ENCODE measurements at places on chromosomes 12 and 14.

DNA sequence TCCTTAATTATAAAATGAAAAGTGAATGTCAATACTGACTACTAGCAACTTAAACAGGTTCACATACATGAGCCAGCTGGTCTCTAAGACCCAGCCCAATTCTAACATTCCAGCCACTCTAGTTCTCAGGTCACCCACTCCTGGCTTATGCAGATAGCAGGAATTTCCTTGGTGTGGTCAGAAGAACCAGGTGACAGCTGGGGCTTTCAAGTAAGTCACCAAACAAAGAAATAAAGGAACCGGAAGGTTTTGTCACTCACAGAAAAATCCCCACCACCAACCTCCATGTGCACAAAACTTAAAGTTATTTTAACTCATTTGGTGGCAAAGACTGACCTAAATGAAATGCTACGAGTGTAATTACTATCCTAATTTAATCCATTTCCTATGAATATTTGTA lies 129.6 kb upstream of the CDKN3 start:
- no peak for DNase-seq

GRCh38 chr14:75252254-75252837 lies 26.3 kb upstream of the FOS start:
- DNase-seq, result no peak

DNA sequence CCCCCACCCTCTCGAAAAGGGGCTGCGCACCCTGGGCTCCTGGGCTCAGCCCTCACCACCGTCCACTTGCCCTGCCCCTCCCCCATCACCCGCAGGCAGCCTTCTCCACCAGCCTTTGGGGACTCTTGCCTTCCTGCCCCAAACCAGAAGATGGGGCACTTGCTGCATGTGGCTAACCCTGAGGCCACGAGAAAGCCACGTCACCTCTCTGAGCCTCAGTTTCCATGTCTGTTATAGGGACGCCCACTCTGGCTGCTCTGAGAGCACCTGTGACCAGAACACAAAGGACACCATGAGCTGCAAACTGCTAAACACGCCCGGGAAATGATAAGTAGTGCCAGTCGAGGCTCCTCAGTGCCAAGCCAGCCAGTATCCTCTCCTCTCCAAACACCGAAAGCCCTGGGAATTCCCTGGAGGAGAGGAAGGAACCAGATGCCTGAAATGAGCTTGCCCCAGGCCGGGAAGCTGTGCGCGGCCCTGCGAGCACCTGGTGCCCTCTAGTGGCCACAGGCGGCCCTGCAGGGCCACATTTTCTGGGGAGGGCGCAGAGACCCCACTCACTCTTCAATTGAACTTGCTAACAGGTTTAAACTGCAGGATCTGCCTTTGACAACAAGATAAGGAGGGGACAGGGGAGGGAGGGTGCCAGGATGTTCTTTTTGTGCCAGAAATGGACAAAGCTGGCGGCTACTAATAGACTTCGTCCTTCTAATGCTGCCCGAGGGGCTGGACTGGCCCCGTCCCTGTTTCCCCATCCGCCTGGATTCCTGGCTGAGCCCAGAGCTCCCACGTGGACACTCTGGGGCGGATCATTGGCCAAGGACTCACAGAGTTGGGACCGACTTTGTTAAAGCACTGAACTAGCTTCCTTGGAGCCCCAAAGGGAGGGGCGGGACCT lies 10.2 kb upstream of the SERPINA9 start:
- DNase-seq, result no peak

- no peak for DNase-seq
These were observed 158.8 kb upstream of the PRMT8 start for GRCh38 chr12:3332188-3332587.

DNA sequence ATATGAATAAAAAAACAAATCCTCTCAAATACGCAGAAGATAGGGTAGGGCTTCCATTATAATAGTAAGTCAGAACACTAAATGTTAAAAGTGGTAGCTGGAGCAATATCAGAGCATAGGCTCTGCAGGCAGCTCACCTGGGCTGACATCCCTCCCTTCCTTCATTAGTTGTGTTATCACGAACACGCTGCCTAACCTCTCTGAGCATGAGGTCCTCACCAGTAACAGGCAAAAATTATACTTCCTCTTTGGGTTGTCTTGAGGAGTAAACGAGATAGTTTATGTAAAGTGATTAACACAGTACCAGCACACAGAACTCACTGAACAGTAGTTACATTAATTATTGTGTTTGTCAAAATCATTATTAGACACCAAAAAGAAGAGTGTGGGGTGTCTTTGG lies 154.3 kb downstream of the STXBP6 start:
- DNase-seq, result no peak

DNA sequence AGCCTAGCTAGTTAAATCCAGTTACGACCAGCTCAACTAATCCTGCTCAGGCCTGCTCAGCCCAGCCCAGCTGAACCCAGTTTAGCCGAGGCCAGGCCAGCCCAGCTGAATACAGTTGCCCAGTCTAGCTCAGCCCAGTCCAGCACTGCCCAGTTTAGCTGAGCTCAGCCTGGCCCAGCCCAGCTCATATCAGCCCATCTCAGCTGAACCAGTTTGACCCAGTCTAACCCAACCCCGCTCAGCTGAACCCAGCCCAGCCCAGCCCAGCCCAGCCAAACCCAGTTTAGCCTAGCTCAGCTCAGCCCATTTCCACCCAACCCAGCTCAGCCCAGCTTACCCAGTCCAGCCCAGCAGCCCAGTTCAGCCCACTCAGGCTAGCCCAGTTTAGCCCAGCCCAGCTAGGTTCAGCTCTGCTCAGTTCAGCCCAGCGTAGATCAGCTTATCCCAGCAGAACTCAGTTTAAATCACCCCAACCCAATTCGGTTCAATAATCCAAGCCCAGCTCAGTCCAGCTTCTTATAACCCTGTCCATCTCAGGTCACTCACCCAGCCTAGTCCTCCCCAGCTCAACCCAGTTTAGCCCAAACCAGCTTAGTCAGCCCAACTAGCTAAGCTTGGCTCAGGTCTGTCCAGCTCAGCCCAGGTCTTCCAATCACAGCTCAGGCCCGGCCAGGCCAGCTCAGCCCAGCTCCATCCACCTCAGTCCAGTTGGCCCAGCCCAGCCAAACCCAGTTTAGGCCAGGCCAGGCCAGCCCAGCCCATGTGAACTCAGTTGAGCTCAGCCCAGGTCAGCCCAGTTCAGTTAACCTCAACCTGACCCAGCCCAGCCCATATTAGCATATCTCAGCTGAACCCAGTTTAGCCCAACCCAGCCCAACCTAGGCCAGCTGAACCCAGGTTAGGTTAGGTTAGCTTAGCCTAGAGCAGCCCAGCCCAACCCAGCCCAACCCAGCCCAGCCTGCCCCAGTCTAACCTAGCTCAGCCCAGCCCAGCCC lies 76.7 kb downstream of the TMEM121 start:
- no peak for DNase-seq

DNA sequence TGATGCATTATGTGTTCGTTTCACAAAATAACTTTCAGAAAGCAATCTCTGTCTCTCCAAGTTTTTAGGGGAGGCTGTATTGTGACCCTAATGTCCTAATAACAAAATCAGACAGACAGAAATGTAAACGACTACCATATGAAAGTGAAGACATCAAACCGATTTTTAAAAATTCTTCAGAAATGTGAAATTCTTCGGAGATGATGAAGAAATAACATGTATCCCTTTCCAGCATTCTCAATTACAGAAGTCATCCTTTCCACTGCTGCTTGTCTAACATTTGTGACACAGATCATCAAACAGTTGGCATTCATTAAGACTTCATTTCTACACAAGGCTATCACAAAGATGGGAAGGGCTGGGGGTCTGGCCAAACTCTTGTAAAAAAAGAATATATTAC lies 41.0 kb downstream of the DMAC2L start:
- no peak for DNase-seq

DNA sequence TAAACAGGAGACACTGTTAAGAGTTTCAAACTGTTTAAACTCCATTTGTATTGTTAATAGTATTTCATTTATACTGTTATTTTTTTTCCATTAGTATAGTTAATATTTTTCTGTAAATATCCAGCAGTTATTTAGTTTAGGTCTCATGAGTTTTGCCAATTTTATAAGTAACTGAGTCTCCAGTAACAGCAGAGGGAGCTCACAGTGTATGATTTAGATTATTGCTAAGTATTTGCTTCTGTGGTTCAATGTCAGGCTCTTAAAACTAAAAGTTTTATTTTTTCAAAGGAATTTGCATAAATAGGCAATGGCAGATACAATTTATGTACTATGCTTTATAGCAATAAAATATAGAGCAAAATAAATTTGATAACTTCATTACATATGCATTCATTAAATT lies 209.7 kb downstream of the ATXN7L3B start:
- DNase-seq, result no peak

- DNase-seq, result no peak
These were observed 77.3 kb downstream of the NOS1 start for GRCh38 chr12:117284140-117284539.

GRCh38 chr14:97187916-97188315 lies 390.7 kb downstream of the VRK1 start:
- DNase-seq, result no peak

GRCh38 chr12:57452937-57453509 lies 2.1 kb upstream of the INHBE start:
- DNase-seq, result peak; percentile 50

- no peak for DNase-seq
These were observed 70.7 kb downstream of the RASSF8 start for GRCh38 chr12:26028953-26029735.

GRCh38 chr12:11621797-11622423 lies 27.6 kb upstream of the ETV6 start:
- no peak for DNase-seq

DNA sequence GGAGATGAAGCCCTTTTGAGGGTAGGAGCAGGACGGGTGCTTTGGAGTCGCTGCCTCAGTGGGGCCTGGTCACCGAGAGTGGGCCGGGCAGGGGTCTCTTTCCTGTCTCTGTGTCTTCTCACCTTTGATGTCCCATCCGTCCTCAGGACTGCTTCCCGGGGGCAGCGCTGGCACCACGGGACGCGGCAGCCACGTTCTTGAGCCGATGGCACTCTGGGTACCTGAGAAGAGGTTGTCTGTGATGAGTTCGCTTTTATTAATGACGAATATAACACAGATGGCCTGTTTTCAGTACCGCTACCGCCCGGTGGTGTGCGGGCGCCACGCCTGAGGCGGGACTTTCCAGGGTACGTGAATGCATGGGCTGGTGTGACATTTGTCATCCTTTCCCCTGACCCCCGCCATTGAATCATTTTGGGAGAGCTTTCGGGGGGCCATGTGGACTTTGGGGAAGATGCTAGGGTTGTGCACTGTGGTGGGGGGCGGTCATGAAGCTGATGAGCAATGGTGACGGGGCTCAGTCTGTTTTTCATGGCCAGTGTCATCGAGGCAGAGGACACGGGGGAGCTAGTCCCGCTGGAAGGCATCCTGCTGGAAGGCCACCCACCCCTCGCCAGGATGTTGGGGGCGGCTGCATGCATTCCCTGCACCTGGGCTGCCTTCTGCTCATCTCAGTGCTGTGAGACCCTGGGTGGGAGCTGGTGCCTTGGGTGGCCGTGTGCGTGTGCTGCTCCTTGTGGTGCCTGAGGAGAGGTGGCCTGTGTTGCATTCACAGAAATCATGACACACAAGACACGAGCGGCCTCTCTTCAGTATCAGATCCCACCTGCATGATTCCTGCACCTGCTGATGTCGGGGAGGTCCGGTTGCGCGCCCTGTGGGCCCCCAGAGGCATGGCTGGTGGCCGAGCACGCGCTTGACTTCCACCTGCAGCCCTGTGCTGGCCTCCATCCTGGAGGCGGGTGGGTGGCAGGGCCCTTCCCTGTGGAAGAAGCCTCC lies 162.5 kb upstream of the RTL1 start:
- DNase-seq, result no peak

DNA sequence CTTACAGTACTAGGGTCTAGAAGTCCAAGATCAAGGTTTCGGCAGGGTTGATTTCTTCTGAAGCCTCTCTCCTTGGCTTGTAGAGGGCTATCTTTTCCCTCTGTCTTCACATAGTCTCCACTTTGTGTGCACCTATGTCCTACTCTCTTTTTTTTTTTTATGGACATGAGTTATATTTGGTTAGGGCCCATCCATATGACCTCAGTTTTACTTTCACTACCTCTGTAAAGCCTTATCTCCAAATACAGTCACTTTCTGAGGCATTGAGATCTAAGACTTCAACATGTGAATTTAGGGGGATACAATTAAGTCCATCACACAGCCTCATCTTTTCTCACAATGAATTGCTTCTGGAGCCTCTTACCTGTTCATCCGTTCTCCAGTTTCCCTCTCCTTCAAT lies 5.9 kb upstream of the SPTB start:
- no peak for DNase-seq

DNA sequence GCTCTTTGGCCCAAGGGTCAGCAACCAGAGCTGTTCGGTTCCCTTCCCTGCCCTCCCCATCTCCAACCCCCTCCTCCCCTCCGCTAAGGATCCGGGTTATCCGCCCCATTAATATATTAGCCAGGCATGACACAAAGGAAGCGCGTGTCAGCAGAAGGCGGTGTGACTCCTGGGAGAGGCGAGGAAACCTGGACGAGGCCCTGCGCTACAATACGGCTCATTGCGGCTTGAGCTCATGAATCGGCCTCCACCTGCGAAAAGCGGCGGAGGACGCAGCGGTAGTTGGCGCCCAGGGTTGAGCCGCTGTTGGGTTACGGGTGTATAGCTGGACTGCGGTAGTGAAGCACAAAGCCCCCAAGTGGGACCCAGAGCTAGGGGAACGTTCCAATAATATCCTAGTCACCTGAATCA lies 9.9 kb downstream of the FOXA1 start:
- DNase-seq, result no peak

DNA sequence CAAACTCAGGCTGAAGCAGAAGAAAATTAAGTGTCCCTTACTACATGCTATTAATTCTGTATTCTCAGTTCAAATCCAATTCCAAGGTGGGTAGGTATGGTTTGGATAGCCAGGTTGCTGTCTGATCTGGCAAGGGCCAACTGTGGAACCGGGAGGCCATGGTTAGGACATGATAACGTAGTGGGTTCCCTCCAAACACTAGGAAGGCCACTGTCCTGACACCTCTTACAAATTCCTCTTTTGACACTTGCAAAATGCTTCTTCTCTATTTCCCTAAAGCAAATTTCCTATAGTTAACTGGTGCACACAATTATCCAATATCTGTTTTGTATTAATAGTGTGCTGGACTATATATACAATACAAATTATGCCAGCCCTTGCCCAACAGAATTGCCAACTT lies 70.8 kb downstream of the RNF34 start:
- no peak for DNase-seq

GRCh38 chr14:85731186-85731585 lies 201.2 kb downstream of the FLRT2 start:
- peak; percentile 10 for DNase-seq

- DNase-seq, result no peak
These were observed 938 bp upstream of the SLC25A29 start for GRCh38 chr14:100306998-100307765.
